Fibroblast of mammary gland (primary cell): ENCODE measurements at places on chromosomes 3 and 15.

DNA sequence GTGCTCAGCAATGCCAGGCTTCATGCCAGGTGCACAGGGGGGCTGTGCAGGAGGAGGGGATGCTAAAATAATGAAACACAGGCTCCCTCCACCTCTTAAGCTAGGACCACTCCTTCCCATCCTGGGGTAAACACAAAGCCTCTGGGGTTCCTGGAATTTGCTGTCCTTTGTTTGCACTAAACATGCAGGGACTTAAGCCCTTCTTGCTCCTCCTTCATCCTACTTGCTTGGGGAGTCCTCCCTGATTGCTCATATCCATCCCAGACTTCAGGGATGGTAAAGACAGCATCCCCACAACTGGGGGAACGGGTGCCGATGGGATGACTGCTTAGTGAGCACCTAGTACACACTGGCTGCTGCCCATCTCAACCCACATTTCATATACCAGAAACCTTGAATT, 5.1 kb downstream of the LINGO1 start:
- DNase-seq, result no peak

DNA sequence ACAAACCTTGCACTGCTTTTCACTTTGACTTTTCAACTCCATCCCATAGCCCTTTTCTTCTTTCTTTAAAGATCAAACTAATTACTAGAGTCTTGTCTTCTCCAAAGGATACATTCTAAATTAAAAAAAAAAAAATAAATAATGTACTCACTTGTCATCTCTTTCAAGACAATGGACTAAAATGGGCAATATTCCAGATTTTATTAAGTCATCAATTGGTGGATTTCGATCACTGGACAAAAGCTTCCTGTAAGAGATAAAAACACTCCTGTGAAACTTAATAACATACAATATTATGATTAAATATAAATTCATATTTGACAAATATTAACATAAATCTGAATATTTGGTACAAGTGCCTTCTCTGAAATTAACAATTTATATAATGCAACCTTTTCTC, 34.1 kb downstream of the KPNA4 start:
- DNase-seq, result no peak

GRCh38 chr3:25783661-25784512, 644 bp upstream of the NGLY1 start:
- DNase-seq, result peak; percentile 71

GRCh38 chr15:56931639-56932508, 13.4 kb downstream of the TCF12 start:
- DNase-seq, result no peak

DNA sequence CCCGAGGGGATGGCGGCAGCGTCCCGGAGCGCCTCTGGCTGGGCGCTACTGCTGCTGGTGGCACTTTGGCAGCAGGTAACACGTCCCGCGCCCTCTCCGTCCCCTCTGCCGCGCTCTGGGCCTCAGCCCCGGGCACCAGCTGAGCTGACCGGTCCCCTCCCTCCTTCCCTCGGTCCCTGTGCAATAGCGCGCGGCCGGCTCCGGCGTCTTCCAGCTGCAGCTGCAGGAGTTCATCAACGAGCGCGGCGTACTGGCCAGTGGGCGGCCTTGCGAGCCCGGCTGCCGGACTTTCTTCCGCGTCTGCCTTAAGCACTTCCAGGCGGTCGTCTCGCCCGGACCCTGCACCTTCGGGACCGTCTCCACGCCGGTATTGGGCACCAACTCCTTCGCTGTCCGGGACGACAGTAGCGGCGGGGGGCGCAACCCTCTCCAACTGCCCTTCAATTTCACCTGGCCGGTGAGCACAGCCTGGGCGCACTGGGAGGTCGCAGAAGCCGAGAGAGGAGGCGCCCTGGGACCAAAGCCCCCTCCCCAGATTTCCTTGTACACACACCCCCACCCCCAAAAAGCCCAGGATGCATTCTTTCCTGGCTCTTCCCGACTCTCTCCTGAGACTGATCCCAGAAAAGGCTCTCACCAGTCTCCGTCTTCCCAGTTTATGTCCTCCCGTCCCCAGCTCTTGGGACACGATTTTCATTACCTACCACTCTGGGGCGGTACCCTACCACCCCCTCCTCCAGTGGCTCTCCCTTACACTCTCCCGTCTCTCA, 705 bp downstream of the DLL4 start:
- peak; percentile 40 for DNase-seq

GRCh38 chr15:94023531-94023930, 207.8 kb upstream of the MCTP2 start:
- DNase-seq, result peak; percentile 33

DNA sequence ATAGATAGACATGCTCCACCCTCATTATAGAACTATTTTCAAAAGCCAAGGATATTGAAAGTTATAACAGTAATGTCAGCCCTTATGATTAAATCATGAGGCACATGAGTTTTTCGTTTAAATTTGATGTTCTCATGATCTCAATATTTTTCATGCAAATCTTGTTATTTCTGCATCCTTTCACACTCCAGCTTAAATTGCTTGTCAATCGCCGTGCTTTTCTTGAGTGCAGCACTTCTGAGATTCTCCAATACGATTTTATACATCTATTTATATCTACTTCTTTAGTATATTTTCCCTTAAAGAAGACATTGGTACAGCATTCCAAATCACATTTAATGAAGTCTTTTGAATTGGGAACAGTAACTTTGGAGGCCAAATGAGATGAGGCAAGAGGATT, 171.2 kb upstream of the GBE1 start:
- DNase-seq, result no peak

- DNase-seq, result peak; percentile 50
Observed at GRCh38 chr15:63156755-63157117, 541 bp downstream of the RPS27L start.
